ENCODE measurements at places on chromosomes 7 and 10.

DNA sequence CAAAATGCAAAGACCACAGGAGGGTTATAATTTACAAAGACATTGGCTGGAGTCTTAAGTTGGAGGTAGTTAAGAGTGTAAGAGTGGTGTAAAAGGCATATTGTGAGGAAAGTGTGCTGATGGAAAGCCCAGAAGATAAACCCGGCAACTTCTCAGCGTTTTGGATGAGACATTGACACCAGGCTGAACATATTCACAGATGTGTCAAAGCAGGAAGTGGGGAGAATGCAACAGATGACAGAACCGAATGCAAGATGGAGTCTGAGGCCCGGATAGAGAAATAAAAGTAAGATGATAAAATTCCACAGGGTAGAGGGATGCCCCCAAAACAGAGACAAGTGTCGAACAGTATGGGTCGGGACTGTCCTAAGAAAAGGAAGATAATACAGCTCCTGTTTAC lies 230.4 kb upstream of the TMEM72 start:
- no peak for DNase-seq

GRCh38 chr10:101466016-101466912 lies 112.3 kb downstream of the BTRC start:
- no peak for DNase-seq

- DNase-seq: no peak
These were observed 54.4 kb downstream of the ZNF277 start for GRCh38 chr7:112260911-112261310.

GRCh38 chr10:105857268-105858264 lies 1216.5 kb downstream of the SORCS3 start:
- DNase-seq: no peak

DNA sequence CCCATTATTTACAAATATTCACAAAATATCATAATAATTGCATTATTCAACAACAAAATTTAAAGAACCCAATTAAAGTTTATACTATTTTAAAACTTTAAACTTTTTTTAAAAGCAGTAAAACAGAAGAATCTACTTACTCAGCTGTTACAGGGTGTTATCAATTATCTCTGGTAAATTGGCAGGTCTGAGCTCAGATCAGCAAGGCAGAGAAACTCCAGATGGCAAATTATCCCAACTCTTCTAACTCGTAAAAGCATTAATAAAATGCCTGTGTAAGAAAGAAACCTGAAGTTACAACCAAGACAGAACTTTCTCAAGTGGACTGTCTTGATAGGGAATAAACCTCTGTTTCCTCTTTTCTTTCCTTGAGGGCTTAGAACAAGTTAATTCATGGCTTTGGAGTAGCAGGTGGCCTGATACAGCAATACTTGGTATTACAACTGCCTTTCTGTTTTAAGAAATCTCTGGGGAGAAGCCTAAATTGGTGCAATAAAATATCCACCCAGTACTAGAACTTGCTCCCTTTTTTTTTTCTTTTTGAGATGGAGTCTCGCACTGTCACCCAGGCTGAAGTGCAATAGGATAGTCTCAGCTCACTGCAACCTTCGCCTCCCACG lies 275.3 kb upstream of the MKLN1 start:
- DNase-seq: no peak

GRCh38 chr7:22885797-22886261 lies 63.2 kb upstream of the TOMM7 start:
- no peak for DNase-seq

GRCh38 chr7:95922191-95922590 lies 149.8 kb downstream of the DYNC1I1 start:
- DNase-seq: no peak

DNA sequence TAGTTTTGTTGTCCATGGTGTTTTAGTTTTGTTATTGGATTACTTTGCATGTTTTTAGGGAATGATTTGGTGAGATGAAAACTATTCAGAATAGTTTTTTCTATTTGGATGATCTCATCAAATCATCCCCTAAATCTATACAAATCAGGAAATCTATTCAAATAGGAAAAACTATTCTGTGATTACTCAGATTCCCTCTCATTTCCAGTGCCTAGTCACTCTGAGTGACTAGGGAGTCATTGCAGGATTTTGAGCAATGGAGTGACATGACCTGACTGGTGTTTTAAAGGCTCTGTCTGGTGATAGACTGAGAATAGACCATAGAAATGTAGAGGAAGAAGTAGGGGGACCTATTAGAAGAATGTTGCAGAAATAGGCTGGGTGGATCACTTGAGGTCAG lies 72.4 kb downstream of the TPST1 start:
- no peak for DNase-seq

GRCh38 chr7:137696988-137697387 lies 149.8 kb downstream of the DGKI start:
- no peak for DNase-seq

DNA sequence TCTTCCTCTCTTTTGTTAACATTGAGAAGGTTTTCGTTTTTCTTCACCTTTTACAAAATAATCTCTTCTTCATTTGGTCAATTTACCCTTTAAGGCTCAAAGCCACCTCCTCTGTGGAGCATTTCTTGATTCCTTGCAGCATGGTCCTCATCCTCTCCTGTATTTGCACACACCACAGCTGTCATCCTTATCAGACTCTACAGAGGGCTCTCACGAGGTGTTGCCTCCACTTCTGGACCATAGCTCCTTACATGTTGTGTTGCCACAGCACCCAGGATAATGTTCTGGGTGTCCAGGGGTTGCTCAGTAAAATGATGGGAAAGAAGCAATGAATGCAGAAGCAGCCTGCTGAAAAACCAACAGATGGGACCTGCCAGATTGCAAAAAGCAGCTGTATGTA lies 192.8 kb downstream of the SH2D4B start:
- DNase-seq: no peak

- no peak for DNase-seq
These were observed 74.3 kb upstream of the FAM20C start for GRCh38 chr7:117836-118614.

GRCh38 chr7:46032353-46032752 lies 111.3 kb upstream of the IGFBP3 start:
- DNase-seq: no peak

GRCh38 chr7:32658467-32658869 lies 163.2 kb downstream of the AVL9 start:
- no peak for DNase-seq

DNA sequence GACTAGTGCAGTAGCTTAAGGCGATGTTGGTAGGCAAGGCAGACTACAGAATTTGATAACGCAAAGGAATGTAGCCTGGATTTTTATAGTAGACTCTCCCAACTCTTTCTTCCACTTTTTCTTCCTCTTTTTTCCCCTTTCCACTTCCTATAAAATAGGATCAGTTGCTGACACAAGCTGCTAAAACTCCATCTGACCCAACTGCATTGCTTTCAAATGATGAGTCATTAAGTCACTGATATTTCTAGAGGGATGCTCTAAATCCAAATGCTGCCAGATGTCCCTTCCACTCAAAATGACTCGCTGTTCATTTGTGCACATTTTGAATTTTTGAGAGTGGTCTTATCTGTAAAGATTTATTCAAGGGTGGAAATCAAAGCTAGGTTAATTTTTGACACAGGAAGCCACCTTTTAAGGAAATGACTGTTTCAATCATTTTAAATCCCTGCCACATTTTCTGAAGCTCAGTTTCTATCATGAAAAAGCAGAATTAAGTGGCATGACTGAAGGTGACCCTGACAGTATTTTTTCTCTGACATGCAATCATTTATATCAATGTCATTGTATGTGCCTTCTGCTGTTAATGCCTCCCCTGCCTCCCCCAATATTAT lies 25.8 kb upstream of the SFMBT2 start:
- no peak for DNase-seq

DNA sequence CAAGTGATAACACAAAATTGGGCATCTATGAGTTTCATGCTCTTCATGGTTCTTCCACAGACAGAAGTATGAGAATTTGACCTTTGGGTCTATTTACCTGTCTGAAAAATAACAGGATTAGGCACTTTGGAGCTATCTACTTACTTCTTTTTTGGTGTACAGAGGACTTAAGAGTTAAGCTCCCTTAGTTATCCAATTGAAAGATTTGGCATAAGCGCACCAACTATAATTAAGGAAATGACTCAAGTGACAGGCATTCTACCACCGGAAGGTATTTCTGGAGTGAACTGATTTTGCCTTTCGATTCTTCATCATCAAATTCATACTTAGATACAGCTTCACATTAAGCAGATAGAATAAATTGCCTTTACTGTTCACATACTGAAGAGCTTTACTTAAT lies 43.9 kb downstream of the IFIT5 start:
- DNase-seq: no peak

- DNase-seq: no peak
These were observed 9.4 kb upstream of the KNDC1 start for GRCh38 chr10:133150656-133151055.

- DNase-seq: no peak
These were observed 38.8 kb downstream of the SVOPL start for GRCh38 chr7:138662076-138662990.

GRCh38 chr7:936386-937054 lies 18.0 kb downstream of the ADAP1 start:
- no peak for DNase-seq

GRCh38 chr7:17058568-17058967 lies 176.8 kb upstream of the AGR3 start:
- no peak for DNase-seq

DNA sequence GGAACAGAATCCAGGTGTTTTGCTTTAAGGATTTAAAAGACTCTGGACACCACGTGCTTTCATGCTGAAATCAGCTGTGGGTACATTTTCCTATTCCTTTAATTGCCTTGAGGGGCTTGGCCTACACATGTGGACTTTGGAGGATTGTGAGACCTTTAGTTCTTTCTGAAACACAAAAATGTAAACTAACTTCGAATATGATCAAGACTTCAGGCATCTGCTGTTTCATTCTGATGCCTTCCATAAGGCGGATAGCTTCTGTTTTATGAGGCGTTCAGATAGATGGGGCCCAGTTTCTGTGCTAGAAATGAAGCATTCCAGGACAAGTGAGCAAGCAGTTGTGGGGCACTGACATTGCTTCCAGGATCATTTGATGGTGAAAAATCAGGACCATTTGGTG lies 1.5 kb upstream of the NOBOX start:
- DNase-seq: no peak

DNA sequence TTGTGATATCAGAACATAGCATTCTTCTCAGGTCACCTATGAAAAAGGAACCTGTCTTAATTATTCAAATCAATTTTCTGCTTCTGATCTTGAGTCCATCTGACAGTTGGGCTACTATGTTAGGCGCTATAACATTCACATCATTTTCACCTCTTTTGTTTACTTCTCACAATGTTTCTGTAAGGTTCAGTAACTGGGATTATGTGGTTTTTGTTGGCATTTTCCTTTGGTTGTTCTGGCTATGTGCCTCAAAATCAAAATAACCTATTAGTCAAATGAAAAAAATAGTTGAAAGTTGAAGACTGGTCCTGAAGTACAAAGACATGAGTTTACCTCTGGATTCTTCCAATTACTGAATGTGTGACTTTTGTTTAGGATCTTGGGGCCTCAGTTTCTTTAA lies 221.3 kb upstream of the SMIM30 start:
- DNase-seq: no peak

GRCh38 chr10:22649390-22649841 lies 65.0 kb downstream of the PIP4K2A start:
- DNase-seq: no peak

DNA sequence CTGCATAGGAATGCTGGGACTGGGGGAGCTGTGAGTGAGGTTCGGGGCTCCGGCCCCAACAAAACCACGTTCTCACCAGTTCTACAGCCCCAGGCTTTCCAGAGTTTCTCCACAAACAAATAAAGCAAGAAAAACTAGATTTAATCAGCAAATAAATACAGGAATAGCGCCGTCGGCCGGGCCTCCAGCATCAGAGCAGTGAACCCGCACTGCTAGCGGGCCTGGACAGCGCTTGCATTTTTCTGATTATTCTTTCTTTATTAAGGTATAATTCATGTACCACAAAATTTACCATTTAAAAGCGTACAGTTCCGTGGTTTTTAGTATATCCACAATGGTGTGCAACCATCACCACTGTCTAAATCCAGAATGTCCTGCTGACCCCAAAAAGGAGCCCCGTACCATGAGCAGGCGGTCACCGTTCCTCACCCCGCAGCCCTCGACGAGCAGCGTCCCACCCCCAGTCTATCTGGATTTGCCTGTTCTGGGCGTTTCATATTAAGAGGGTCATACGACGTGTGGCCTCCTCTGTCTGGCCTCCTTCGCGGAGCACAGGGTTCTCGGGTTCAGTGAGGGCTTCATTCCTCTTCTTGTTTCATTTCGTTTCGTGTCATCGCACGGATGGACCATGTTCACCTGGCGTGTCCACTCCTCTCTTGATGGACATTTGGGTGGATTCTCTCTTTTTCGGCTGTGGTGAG lies 35.5 kb upstream of the FOXL3 start:
- DNase-seq: no peak

DNA sequence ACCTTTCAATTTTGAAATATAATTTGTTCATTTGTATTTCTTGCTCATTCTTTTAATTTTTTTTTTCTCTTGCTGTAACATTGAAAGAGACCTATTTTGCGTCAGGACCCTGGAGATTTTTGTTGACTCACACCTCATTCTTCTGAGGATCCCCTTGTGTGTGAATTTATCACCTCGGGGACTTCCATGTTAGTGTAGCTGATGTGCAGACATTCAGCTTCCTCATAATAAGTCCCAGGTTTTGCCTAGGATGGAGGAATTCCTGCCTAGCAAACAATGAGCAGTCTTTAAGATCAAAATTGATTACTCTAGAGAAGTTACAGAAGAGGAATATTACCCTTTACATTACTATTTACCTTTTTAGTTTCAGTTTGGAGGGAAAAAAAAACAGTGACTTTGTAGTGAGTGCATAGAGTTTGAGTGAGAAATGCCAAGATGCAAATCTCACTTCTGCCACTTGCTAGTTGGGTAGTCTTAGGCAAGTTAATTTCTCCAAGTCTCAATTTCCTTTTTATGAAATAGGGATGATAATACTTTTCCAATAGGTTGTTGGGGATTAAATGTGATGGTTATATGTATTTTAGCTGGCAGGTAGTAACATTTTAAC lies 14.3 kb downstream of the TES start:
- DNase-seq: no peak

DNA sequence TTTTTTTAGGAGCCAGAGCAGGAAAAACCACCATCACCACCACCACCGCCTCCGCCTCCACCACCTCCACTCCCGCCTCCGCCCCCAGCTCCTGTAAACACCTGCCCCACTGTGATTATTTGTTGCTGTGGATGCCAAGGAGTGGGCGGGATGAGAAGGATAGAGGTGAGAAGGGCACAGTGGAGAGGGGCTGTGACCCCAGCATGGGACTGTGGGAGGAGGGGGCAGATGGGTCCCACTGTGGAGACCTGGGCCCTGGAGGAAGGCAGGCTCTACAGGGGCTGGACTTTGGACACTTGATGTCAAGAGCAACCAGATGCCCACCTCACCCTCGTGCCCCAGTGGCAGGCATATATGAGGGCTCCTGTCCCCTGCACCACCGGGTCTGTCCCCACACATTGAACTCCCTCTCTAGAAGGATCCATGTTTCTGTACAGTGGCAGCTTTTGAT lies 24.7 kb downstream of the ANTXRL start:
- no peak for DNase-seq

DNA sequence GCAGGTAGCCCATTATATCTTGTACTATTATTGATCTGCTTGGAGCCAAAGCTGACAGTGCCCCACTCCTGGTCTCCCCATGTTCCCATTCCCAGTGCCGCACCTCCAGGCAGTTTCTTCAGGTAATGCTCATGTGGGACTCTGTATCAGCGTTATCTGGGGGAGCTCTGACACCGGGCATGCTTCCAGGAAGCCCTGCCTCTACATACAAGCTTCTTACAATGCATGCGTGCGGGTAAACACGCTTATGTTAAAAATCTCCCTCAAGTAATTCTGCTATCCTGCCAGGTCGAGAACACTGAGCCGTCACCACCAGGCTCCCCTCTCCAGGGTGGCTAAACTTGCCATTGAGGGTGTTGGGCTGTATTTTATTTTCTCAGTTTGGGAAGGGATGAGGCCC lies 61.6 kb upstream of the LBX1 start:
- DNase-seq: no peak
